Effector memory CD4-positive, alpha-beta T cell (primary cell): ENCODE measurements at places on chromosomes 3 and 15.

DNA sequence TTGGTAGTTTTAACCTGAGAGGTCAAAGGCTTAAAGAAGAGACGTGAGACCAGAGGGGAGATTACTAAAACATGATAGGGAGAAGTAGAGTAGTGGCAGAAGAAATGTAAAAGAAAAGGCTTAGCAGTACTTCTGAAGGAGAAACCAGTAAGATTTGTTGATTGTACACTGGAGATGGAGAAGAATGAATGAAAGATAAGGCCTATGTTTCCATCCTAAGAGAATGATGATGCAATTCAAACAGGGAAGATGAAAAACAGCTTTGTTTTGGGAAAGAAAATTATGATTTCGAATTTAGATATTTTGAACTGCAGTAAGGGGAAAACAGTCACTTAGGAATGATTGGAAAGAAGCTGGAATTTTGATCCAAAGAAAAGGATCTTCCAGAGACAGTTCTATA lies 97.4 kb upstream of the PLXND1 start:
- no peak for DNase-seq

GRCh38 chr15:99440029-99440428 lies 125.8 kb upstream of the MEF2A start:
- DNase-seq, result no peak

- no peak for DNase-seq
These were observed 1.4 kb upstream of the GREM1 start for GRCh38 chr15:32716216-32716914.

- DNase-seq, result no peak
These were observed 7.8 kb downstream of the ATP6V1A start for GRCh38 chr3:113754494-113755159.

DNA sequence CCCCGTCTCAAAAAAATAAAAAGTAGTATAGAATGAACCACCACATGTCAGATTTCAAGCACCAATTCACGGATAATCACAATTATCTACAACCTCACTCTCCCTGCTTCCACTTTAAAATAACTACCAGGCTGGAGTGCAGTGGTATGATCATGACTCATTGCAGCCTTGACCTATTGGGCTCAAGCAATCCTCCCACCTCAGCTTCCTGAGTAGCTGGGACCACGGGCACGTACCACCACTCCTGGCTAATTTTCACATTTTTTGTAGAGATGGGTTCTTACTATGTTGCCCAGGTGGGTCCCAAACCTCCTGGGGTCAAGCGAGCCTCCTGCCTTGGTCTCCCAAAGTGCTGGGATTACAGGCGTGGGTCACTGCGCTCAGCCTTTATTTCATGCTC lies 38.1 kb upstream of the LDHAL6B start:
- no peak for DNase-seq

GRCh38 chr3:9826815-9827573 lies 16.8 kb downstream of the RPUSD3 start:
- DNase-seq, result no peak

DNA sequence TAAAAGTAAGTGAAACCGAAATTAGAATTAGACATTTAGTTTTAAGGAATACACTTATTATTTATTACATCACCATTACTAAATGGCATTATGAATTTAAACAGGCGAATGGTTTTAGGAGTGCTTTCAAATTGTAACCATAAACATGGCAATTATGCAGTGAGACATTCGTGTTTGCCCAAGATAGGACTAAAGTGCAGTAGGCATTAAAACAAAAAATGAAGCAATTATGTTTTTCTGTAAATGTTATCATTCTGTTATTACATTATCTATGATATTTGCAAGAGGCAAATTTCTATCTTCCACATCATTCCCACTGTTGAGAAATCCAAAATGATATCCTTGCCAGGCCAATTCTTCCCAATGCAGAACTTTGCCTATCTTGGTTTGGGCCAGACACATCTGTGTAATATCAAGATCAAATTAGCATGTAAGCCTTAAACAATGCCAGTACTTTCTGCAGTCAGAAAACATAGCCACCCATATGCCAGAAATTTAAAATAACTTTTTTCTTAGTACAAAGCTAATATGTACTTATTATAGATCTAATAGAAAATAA lies 156.9 kb downstream of the ATP8B4 start:
- no peak for DNase-seq

DNA sequence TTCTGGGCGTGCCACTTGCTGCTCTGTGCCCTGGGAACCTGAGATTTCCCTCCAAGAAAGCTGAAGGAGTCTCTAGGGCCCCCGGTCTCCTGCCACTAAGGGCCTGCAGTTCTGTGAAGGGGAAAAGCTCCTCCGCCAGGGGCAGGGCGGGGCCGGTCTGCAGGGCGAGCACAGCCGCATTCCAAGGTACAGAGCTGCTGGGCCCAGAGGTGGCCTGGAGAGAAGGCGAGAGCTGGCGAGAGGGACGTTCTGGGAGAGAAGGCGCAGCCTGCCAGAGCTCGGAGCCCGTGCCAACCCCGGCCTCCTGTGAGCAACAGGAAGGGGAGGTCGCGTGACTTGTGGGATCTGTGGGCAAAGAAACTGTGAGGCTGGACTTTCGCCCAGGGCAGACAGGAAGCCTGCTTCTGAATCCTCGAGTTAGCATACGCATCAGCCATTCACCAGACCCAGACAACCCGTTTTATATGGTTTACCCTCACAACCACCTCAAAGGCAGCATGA lies 500.4 kb downstream of the SHQ1 start:
- DNase-seq, result no peak

DNA sequence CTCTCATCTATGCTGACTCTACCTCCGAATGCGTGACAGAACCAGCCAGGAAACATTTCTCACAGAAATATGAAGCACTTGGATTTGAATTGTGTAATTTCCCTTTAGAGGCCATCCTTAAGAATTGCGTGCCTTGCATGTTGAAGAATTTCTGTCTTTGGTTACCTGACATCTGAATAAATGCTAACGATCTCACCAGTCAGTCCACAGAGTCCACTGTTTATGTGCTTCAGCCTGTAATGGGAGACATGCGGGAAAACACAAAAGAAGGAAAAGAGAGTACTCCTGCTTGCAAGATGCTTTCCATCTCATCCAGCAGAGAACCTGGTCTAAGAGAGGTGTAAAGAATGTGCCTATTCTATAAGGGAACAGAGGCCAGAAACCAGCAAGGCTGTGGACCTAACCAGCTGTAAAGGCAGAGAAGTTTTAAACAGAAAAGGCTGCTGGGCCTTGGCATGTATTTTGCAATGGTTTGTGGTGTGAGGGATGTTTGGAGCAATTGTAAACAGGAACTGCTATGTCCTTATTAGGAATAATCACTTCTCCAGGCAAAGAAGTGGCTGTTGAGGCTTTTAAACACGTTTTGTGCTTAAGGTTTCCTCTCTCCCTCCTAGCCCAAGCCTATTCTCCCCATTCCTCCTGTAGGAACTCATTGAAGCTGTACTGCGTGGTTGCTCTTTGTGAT lies 36.4 kb upstream of the BOC start:
- no peak for DNase-seq

DNA sequence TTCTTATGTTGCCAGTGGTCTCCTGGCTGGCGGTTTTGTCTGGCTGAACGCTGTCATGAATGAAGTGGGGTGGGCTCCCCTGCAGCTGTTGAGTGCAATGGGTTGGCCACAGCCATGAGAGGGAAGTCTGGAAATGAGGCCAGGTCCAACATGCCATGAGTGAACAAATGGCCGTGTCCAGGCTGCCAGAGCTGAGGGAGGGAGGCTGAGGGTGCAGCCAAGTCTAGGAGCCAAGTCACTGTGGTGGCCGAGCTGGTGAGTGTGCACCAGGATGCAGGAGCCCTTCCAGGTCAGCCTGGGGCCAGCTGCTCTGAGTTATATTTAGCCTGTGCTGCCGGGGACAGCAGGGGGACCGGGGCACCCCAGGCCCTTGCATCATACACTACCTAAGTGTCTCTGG lies 24.7 kb upstream of the PRR23E start:
- no peak for DNase-seq

DNA sequence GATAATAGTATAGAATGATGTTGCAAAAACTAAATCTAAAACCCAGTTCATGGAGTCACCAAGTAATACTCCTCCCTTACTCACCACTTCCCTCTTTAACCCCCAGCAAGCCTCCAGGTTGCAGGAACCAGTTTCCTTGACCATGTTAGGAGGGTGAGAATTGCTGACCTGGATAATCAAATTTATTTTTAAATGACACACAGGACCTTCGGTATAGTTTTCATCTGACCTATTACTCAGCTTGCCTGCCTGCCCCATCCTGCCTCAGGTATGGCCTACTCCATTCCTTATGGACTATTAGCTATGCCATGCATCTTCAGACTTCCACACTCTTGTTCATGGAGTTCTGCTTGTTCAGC lies 883 bp downstream of the RTP4 start:
- no peak for DNase-seq

- no peak for DNase-seq
These were observed 43.1 kb downstream of the NUP210 start for GRCh38 chr3:13377021-13377420.

DNA sequence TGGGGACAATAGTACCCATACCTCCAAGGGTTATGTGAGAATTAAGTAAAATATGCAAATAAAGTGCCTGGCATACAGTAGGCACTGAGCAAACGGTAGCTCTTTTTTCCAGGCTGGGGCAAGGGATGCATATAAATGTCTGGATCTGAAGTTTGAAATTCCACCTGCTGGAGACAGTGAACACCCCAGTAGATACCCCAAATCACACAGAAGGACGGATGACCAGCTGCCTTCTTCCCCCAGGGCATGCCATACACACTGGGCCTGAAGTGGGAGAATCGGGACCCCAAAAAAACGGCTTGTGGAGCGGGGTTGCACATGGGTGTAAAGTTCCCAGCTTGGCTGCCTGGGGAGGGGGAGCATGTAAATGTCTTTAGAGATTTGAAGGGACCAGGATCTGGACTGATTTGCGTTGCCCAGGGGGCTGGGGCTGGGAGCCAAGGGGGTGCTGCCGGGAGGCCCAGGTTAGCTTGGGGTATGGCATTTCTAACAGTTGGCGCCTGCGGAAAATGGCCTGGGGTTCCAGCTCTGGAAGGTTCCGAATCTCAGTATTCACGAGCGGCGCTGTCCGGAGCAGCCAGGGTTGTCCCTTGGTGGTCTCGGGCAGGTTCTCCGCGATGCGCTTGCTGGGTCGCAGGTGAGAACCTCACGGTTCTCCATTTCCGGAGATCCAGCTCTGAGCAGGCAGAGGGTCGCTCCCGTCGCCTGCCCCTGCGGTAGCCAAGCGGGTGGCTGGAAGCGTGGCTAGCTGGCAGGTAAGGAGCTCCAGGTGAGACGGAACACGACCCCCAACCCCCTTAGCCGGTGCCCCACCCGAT lies 42.6 kb upstream of the POLG start:
- DNase-seq, result no peak
